ENCODE measurements at places on chromosomes 3 and 15.
A peak's percentile ranks its signal among the peaks of the same experiment; 100 is the strongest.

- no peak for DNase-seq
Observed at GRCh38 chr15:55695432-55695831, 47.5 kb downstream of the PRTG start.

GRCh38 chr15:69557707-69558409 is 105.2 kb downstream of the RPLP1 start:
- no peak for DNase-seq

DNA sequence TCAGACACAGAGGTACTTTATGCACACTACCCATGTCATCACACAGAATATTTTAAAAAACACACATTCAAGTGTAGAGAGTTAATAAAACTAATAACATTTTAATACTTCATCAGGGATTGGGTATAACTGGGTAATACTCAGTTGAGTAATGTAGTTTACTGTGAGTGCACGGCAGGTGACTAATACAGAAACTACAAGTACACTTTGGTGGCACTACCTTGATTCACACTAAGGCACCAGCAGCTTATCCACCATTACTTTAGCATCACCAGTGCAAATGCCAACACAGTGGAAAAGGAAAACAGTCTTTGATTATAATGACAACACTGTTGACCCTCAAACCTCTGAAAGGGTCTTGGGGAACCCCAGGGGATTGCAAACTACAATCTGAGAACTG is 33.6 kb downstream of the ZNF280D start:
- no peak for DNase-seq

DNA sequence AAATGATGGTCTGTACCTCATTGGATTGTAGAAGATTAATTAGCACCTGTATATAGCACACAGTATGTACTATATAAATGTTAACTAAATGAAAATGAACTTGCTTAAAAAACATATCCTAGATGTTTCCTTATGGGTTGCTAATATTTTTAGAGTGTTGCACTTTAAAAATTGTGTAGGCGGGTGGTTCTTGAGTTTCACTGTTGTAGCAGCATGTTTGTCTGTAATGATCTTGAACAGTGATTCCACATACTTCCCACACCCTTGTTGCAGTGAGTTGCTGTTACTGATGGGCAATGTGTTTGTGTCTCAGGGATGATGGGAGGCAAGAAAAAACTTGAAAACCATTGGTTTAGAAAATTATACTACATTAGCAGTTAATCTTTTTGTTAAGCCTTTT is 22.0 kb downstream of the USP3 start:
- DNase-seq, result no peak

DNA sequence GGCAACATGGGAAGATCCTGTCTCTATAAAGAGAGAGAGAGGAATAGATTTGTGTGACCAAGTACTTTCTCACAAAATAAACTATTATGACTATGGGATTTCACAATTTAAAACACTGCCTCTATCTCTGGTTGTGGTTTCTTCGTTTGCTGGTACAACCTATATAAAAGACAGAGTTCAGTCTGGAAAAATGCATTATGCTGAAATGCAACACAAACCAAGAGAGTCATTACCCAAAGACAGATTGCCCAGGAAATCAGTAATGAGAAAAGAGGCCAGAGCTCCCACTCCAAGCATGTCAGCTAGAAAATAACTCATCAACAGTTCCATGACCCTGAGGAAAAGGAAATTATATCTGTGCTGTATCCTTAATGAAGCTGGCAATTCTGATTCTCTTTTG is 23.2 kb downstream of the GPR176 start:
- no peak for DNase-seq

- DNase-seq, result no peak
Observed at GRCh38 chr3:184737641-184738505, 26.0 kb upstream of the MAGEF1 start.

DNA sequence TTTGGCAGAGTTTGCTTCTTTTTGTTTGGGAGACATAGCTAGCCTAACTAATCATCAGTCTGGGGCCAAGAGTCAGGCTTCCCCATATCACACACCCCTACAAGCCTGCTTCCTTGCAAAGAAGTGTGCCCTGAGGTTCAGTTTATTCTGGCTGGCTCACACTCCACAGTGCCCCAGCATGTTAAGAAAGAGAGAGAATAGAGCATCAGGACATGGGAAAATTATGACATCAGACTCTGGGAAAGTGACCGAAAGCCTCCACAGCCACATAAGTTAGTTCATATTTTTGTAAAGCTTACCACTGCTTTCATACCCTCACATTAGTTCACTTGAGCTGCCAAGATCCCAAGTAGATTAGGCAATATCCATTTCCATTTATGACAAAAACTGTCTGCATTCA is 63.0 kb upstream of the CFAP161 start:
- DNase-seq, result no peak

DNA sequence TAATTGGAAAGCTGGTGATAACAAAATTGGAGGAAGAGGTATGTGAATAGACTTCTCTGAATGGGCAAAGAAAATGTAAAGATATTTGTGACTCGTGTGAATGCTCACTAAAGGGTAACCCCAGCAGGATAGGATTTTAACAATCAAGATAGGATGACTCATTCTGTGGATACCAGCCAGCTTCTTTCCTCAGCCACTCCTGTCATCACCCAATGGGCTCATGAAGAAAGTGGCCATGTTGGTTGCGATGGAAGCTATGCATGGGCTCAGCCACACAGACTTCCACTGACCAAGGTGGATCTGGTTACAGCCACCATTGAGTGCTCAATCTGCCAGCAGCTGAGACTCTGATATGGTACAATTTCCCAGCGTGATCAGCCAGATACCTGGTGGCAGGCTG is 40.9 kb downstream of the STRIT1 start:
- DNase-seq, result no peak

DNA sequence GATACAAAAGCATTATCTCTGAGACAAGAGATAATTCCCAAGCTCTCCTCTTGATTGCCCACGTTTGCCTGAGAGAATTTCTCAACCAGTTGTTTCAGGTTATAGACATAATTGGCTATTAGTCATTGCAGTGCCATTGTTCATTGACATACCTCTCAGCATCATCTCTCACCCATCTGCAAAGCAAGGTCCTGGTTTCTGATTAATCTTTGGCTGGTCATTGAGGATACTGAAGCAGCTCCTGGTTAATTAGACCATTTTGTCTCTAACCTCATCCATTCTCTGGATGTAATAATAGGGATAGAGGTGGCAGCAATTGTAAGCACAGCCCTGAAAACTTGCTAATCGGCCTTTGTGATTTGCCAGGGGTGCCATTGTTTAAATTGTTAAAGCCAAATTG is 104.2 kb downstream of the CNTN6 start:
- no peak for DNase-seq

DNA sequence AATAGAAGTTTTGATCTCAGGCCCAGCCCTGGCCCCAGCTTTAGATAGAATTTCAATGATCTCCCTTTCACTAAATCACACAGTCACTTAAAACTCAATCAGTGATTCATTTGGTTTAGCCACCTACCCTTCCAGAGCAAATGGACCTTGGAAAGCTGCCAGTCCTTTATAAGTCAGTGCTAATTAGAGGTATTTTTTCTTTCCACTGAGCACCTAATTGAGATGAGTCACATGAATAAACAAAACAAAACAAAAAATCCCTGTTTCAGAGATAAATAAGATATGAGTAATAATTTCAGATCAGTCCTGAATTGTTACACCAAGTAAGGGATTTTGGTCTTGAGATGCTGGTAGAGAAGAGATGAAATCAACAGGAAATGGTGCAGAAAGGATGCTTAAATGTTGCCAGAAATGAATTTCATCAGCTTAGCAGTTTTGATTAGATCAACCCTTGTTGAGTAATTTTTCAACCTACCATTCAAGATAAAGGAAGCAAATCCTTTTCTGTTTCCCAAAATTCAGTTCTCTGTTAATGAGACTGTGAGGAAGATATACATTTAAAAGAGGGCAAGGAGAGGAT is 352.0 kb upstream of the COL8A1 start:
- DNase-seq, result no peak

DNA sequence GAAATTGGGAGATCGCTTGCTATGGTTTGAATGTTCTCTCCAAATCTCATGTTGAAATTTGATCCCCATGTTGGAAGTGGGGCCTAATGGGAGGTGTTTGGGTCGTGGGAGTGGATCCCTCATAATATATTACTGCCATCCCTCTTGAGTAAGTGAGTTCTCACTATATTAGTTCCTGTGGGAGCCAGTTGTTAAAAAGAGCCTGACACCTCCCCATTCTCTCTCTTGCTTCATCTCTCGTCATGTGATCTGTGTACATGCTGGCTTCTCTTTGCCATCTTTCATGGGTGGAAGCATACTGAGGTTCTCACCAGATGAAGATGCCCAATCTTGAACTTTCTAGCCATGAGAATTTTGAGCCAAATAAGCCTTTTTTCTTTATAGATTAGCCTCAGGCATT is 43.0 kb upstream of the IL20RB start:
- no peak for DNase-seq

GRCh38 chr15:42716626-42717025 is 20.3 kb downstream of the CDAN1 start:
- no peak for DNase-seq

DNA sequence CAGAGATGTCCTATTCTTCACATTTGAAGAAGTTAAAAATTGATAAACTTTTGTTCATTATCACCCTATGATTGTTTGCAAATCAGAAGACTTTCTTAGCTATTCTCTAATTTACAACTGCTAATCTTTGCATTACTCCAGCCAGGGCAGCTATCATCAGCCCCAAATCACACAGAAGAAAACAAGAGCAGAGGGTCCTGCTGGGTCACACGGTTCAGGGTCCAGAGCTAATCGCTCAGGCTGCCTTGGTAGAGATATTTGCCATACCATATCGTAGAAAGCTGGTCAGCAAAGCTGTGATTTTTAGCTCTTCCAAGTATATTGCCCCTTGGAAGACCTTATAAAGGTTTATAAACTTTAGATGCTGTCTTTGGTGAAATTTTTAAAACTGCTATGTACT is 181.4 kb downstream of the MAGI1 start:
- no peak for DNase-seq

GRCh38 chr3:179666436-179667035 is 13.7 kb downstream of the USP13 start:
- DNase-seq, result no peak

DNA sequence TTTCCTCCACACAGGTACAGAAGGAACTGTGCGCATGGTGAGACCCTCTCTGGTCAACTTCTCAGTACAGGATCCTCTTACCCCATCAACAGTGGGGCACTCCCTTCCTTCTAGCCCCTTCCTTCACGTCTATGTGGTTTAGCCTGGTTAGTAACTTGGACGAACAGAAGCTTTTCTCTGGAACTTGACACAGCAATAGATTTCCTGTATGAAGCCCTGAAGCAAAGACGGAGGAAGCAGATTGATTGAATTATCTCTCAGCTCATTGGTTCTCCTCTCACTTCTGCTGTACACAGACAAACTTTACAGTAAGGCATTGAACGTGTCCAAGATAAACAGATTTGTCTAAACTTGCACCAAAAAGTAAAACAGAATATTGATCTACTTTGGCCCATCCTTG is at the start of gene CD200R1:
Gene CD200R1 (minus strand): TSS at position 210 of the 400 bp plus-strand sequence. CDS start 246 bp downstream, outside the sequence.
- no peak for DNase-seq

- no peak for DNase-seq
Observed at GRCh38 chr15:92006186-92007028, 152.9 kb downstream of the SLCO3A1 start.

- no peak for DNase-seq
Observed at GRCh38 chr3:58743296-58743695, 76.7 kb upstream of the FAM3D start.

GRCh38 chr3:127228866-127229265 is 35.9 kb downstream of the PRR23E start:
- DNase-seq, result no peak

- peak; percentile 69 for DNase-seq
Observed at GRCh38 chr15:75720787-75721479, 8.3 kb upstream of the CSPG4 start.

DNA sequence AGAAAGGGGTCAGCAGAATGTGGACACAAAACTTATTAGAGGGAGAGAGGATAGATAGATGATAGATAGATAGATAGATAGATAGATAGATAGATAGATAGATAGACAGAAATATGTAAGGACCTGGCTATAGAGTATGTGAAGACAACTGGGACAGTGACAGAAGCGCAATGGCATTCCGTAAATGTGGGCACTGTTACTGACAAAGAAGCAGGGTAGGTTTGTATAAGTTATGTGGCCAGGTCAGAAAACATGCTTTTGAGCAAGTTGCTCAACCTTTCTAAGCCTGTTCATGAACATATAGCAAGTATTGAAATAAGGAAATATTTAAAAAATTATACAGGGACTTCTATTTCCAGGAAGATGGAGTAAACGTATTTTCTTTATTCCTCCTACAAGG is 17.3 kb upstream of the SNTN start:
- DNase-seq, result no peak

DNA sequence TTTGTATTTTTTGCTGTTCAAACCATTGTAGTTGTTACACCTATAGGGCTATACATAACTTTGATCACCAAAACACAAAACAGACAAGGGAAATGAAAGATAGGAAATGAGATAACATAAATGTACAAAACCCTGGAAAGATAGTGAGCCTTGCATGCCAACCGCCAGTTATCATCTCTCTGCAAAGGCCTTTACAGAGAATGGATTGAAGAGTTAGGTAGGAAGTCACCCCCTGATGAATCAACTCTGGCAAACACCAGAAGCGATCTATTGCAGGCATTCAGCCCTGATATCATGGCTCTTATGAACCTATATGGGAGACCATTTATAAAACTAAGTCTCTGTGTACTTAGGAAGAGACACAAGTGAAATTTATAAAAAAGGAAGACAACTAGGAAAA is 588.0 kb downstream of the TUSC7 start:
- no peak for DNase-seq

DNA sequence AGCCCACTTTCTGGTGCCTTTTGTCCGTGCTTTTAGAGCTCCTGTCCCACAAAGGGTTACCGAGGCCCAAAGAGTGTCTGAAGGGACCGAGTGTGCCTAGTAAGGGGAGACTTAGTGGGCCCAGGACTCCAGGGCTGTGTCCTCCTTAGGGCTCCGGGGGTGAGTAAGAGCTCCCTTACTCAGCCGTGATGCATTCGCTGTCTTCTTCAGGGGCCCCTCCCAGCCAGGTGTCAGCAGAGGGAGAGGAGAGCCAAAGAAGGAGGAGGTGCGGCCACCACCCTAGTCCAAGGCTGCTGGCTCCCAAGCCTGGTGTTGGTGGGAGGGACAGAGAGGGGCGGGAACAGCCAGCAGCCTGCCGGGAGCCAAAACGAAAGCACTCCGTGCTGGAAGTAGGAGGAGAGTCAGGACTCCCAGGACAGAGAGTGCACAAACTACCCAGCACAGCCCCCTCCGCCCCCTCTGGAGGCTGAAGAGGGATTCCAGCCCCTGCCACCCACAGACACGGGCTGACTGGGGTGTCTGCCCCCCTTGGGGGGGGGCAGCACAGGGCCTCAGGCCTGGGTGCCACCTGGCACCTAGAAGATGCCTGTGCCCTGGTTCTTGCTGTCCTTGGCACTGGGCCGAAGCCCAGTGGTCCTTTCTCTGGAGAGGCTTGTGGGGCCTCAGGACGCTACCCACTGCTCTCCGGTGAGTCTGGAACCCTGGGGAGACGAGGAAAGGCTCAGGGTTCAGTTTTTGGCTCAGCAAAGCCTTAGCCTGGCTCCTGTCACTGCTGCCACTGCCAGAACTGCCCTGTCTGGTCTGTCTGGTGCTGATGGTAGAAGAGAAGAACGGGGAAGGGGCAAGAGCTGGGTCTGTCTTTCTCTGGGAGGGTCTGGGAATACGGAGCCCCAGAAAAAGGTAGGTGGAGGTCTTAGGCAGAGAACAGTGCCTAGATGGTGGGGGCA is at the start of gene IL17RC:
Gene IL17RC (plus strand): TSS at position 365 of the 947 bp plus-strand sequence. CDS start 218 bp downstream, at position 583.
- peak; percentile 60 for DNase-seq

All from stimulated activated CD4-positive, alpha-beta T cell treated with anti-CD3 and anti-CD28 coated beads, Interleukin-1b, Interleukin-23, amount 100 ng/mL, for 48 hours (primary cell).